ENCODE measurements at places on chromosomes 7 and 10. TPM values are rescaled to one million over a fixed set of nuclear protein-coding genes. Genes with fewer than 3 reads are reported as not detected.

DNA sequence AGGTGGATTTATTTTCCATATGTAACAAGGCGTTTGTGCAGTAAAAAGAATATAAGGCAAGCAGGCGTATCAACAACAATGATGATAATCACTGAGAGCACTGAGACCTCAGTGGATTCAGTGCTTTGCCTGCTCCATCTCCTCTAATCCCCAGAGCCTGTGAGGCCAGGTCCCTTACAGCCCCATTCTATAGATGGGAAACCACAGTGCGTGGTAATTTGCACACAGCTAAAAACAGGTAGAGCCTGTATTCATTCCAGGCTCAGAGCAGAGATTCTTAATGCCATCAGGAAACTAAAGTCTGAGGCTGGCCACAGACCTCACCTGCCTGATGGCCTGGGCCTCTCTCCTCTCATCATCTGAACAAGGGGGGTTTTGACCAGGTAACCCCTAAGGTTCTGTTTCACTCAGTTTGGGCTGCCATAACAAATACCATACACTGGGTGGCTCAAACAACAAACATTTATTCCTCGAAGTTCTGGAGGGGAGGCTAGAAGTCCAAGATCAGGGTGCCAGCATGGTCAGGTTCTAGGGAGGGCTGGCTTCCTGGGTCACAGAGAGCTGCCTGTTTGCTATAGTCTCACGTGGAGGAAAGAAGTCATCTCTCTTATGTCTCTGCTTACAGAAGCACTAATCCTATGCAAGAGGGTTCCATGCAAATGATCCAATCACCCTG lies 10.3 kb upstream of the RASSF4 start:
- DNase-seq = no peak

GRCh38 chr10:66680886-66681285 lies 244.9 kb upstream of the LRRTM3 start:
- DNase-seq = no peak

Gene FFAR4
- 0.43 TPM for polyA plus RNA-seq

DNA sequence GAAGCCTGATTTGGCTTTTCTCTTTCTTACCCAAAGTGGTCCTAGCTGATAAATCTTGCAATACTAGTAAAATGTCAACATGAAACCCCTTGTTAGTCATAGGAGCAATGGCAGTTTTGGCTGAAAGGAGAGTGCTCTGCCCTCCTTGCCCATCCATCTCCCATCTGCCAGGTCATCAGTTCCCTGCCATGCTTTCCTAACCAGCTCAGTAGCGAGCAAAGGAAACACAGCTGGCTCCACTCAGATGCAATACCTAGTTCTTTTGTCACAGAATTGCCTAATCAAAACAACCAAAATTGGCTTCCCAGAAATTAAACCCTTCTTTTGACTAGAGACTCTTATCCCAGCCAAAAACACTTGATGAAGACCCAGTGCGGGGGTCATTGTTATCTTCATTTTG lies 733.0 kb downstream of the CCSER2 start:
- DNase-seq = no peak

DNA sequence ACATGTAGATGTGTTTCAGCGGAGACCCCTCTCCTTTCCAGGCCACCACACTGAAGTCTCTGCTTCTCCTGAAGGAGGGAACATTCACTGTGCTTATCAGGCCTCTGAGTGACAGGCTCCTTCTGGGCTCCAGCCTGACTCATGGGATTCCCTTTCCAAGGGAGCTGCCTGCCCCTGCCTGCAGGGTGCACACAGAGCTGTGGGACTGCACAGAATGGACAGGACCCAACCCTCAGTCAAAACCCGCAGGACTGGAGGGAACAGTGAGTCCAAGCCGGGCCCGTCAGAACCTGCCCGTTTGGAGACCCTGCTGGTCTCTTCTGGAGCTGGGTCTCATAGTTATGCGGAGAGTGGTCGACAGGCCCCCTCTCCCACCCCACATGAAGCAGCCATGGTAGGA lies 32.6 kb downstream of the PLAC9 start:
- DNase-seq = no peak

Gene LRIT1
- polyA plus RNA-seq = not detected

GRCh38 chr10:130559547-130559880 lies 423.3 kb downstream of the GLRX3 start:
- DNase-seq = no peak
